LHCN-M2 (cell line): ENCODE measurements at places on chromosomes 7 and 10. TPM values are rescaled to one million over a fixed set of nuclear protein-coding genes. Genes with fewer than 3 reads are reported as not detected.
A peak's percentile ranks its signal among the peaks of the same experiment; 100 is the strongest.

DNA sequence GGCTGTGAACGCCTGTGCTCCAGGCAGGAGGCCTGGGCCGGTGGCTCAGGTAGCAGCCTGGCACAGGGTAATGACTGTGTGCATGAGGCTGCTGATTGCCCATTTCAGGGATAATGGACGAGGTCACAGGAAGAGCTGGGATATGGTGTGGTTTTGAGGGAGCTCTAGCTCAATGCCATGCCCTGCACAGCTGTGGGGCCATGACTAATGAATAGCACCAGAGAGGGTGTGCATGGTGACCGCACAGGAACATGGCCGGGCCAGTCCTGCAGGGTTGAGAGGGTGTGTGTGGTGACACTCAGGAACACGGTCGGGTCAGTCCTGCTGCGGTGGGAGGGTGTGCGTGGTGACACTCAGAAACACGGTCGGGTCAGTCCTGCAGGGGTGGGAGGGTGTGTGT is 21.8 kb downstream of the NKX6-2 start:
- DNase-seq: peak; percentile 19

DNA sequence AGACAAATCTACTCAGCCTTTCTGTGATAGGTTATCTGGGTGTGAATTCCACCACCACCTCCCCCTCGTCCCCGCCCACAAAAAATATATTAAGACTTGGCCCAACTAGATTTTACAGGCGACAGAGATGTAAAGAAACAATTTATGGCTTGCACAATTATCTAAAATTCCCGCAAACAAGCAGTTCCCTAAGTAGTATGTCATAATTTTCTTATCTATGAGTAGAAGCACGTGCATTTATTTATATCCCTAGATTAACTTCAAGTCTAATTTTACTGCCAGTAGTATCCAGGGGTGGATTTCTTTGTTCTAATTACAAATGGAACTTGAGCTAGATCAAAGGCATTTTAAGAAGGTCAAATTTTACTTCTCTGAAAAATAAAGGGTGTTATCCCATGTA is 1.7 kb downstream of the TSPAN12 start:
- no peak for DNase-seq

DNA sequence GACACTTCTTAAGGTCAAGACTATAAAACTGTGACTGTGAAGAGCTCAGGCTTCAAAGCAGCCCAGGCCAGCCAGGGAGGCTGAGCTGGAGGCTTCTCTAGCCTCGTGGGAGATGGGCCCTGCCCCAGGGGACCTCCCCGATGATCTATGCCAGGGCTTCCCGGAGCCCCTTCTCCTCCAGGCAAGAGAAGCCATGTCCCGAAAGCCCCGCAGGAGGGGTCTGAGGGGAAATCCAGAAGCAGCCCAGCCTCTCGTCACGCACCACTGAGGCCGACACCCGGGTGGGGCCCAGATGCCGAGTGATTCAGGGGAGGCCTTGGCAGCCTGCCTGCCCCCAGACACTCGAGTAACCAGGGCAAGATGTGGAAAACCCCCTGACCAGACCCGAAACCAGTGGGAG is 63.7 kb downstream of the PROSER2 start:
- DNase-seq: no peak

The AIMP2 gene
- 96.2 and 101 TPM in 2 replicates for total RNA-seq
